ENCODE measurements at places on chromosomes 11 and 22.

GRCh38 chr11:110293389-110293788 lies 3.0 kb downstream of the RDX start:
- no peak for DNase-seq

- no peak for DNase-seq
Observed at GRCh38 chr11:19929655-19930054, 217.0 kb downstream of the NAV2 start.

- DNase-seq: no peak
Observed at GRCh38 chr11:45512471-45513148, 152.8 kb downstream of the CHST1 start.

DNA sequence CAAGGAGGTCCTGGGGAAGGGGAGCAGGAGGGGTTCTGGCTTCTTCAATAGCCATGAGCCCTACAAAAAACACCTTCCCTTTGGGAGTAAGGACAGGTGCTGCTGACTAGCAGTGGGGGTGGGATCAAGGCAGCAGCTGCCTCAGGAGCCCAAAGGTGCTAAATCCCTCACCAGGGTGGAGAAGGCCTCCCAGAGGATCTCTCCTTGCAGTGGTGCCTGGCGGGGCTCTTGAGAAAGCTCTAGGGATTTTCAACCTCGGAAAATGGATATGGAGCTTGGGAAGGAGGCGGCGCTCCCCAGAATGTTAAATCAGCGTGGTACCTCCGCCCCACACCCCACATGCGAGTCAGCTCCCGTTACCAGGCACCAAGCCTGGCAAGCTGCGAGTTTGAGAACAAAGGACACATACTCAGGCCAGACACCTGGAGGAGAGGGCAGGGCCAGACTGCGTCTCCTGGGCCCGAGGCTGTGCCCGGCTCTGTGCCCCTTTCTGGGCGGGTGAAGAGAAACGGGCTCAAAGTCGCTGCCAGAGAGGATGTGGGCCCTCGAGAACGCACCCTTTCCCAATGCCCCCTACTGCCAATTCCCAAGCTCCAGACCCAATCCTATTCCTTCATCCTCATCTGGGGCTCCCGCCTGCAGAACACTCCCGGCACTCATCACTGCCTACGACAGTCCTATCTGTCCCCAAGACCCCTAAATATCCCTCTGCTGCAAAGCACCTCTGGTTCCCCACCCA lies 139.0 kb downstream of the BRD1 start:
- no peak for DNase-seq

DNA sequence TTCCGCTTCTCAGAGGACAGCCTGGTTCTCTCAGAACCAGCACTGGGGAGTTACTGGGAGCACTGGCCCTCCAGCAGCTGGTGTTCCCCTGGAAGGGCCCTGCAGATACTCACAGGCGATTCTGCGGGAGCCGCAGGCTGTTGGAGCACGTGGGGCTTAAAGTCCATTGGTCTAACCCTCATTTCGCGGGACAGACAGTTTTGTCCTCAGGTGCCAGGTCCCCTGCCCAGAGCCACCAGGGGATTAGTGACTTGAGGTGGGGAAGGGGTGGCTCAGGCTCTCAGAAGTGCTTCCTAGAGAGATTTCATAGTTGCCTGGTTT lies 53.9 kb downstream of the CACNA1I start:
- DNase-seq: no peak

Data from activated CD4-positive, CD25-positive, alpha-beta regulatory T cell treated with anti-CD3 and anti-CD28 coated beads, Interleukin-2, amount 50 U/mL, for 16 hours (primary cell).